Heart left ventricle (tissue), 16 donors: ENCODE measurements at places on chromosomes 6 and 20. TPM values are rescaled to one million over a fixed set of nuclear protein-coding genes. Genes with fewer than 3 reads are reported as not detected.

DNA sequence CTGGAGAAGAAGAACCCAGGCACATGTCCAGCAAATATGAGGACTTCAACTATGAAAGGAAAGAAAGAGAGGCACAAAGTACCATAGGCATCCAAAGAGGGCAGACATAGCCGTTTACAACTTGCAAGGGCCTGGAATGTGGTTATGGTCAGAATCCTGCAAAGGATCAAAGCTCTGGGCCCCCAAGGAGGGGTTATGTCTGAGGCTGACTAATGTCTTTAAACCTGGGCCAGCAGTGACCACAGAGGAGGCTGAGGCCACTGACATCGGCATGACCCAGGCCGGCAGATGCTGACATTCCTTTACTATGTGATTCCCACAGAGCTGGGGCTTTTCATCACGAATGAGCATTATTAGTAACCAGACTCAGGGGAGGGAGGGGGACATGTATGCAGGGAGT is 861.1 kb downstream of the DHX35 start:
- H3K36me3 ChIP-seq, result no peaks in the 10 kb centered on the region
- no peaks in the 10 kb centered on the region for H3K27me3 ChIP-seq
- H3K4me3 ChIP-seq, result no peak overlapping the region
- no peak overlapping the region for H3K27ac ChIP-seq

- DNase-seq, result no peak
- H3K4me1 ChIP-seq, result no peaks in the 10 kb centered on the region
- no peaks in the 10 kb centered on the region for H3K27me3 ChIP-seq
- no peaks in the 10 kb centered on the region for H3K36me3 ChIP-seq
These were observed 252.2 kb upstream of the HSF2 start for GRCh38 chr6:122147291-122147690.

DNA sequence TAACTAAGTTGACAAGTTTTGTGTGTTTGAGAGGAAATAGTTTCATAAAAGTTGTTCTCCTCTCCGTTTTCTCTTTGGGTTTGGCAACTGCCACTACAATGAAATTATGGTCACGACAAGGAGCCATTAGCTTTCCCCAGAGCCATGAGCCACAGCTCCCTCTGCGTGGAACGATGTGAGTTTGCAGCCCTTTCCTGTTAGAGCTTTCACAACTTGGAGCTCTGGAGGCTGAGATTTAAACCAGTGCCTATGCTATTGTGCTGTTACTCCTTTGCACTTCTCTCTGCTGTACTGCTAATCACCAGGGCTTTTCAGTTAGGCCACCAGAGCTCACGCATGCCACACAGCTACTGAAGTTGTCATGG is 29.3 kb upstream of the TXNDC5 start:
- no peak overlapping the region for H3K27ac ChIP-seq
- no peaks in the 10 kb centered on the region for H3K27me3 ChIP-seq
- no peaks in the 10 kb centered on the region for H3K36me3 ChIP-seq
- no peak for DNase-seq
- peak overlapping the region; percentile 1 for H3K4me3 ChIP-seq

DNA sequence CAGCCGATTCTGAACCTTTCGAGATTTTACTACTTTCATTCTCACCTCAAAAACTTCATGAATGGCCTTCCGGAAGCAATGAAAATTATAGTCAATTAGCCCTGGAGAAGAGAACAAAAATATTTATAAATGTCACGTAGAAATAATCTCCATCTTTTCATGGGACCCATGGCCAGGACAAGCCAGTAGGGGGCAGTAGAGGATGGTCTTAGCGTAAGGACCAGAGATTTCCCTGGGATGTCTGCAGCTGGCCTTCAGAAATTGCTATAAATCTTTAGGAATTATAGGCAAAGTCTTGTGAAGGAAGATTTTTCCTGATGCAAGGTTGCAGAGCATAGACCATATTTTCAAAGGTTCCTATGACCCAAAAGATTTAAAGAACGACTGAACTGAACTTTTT is 15.6 kb upstream of the UBE2J1 start:
- no peak overlapping the region for H3K4me3 ChIP-seq
- H3K27ac ChIP-seq, result no peak overlapping the region
- no peaks in the 10 kb centered on the region for H3K27me3 ChIP-seq
- peaks cover 30% of the 10 kb centered on the region for H3K4me1 ChIP-seq

PLN gene
- total RNA-seq, result 1,923 TPM

OLIG3 gene
- total RNA-seq, result not detected

RAB5IF gene
- 72.9 TPM for total RNA-seq

DNA sequence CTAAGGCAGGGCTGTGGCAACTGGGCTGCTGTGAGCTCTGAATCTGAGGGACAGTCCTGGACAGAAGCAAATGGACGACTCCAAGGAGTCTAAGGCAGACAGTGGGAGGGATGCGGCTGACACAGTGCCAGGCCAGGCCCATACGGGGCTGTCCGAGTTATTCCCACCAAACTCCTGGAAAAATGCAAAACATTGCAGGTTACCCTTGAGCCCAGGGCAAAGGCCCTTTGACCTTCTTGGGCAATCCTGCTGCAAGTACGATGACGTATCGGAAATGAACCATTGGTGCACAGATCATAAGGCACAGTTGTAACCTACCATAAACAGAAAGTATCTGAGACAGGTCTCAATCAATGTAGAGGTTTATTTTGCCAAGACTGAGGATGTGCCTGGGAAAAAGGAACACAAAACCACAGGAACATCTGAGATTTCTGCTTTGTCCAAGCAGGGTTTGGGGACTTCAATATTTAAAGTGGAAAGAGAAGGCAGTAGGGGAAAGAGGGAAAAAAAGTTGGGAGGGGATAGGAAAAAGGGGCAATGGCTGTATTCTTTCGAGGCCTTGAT is 118.9 kb downstream of the DACT2 start:
- no peak overlapping the region for H3K4me3 ChIP-seq
- no peak overlapping the region for H3K27ac ChIP-seq
- no peaks in the 10 kb centered on the region for H3K4me1 ChIP-seq
- H3K36me3 ChIP-seq, result no peaks in the 10 kb centered on the region
- H3K27me3 ChIP-seq, result peaks cover 8% of the 10 kb centered on the region

DNA sequence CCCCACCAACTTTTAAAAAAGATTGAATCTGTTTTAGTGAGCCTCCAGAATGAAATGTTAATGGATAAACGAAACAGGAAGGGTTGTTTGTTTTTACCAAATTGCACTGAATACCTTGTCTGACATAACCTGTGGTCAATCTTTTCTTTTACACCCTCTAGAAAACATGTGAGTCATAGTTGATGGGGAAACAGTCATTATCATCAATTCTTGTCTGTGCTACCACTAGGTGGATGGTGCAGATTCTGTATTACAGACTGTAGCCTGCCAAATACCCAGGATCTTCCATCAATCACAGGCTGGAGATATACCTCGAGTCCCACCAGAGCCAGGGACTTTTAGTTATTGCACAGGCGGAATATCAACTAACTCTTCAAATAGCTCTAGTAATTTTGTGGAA is 29.5 kb upstream of the PKIB start:
- DNase-seq, result no peak
- no peaks in the 10 kb centered on the region for H3K4me1 ChIP-seq
- H3K27ac ChIP-seq, result no peak overlapping the region
- no peaks in the 10 kb centered on the region for H3K27me3 ChIP-seq
- H3K4me3 ChIP-seq, result no peak overlapping the region

GRCh38 chr6:14861491-14861943 is 384.4 kb upstream of the JARID2 start:
- no peaks in the 10 kb centered on the region for H3K27me3 ChIP-seq
- DNase-seq, result no peak
- H3K4me3 ChIP-seq, result no peak overlapping the region

- no peak overlapping the region for H3K4me3 ChIP-seq
- no peaks in the 10 kb centered on the region for H3K27me3 ChIP-seq
- H3K27ac ChIP-seq, result no peak overlapping the region
- peaks cover 12% of the 10 kb centered on the region for H3K4me1 ChIP-seq
These were observed 58.6 kb downstream of the CPNE5 start for GRCh38 chr6:36780442-36781177.

DNA sequence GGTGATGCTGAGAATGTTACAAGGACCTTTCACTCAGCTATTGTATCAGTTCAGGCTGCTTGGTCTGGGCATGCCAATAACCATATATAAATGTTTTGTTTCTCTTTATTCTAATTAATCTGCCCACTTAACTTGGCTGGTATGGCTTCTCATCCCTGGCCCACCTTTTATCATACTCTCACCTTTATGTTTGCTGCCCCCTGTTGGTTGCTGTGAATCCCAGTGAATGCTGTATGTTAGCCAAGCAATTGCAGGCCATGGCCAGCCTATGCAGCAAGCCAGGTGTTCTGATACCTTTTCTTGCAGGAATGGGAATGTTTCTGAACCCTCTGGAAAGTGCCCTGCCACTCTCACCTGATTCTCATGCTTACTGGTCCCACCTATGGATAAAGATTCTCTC is 54.6 kb downstream of the PCSK2 start:
- no peak for DNase-seq
- no peak overlapping the region for H3K4me3 ChIP-seq
- no peak overlapping the region for H3K27ac ChIP-seq
- H3K27me3 ChIP-seq, result no peaks in the 10 kb centered on the region
- H3K36me3 ChIP-seq, result no peaks in the 10 kb centered on the region
- no peaks in the 10 kb centered on the region for H3K4me1 ChIP-seq

DNA sequence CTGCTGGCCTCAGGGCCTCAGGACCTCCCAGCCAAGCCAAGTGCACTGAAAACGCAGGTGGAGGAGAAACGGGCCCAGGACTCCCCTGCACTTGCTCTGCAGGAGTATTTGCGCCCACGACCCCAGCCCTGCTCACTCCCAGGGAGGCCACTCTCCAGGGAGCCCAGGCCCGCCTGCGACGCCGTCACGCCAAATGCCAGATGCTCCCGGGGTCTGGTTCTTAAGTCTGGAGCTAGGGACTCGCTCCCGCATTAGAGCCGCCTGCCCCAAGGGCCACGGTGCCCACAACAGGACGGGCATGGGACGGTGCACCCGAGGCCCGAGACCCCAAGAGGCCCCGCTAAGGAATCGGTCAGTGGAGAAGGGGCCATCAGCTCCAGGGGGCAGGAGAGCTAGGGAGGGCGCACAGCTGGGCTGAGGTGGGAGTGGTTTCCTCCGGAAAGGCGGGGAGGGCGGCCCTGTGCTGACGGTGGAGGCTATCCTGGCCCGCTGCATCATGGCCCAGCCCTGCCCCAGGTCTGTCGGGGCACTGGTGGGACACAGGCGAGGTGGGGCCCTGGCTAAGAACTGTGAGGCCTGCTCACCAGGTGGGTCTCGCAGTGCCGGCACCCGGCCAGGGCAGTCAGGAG is 44.1 kb upstream of the CHRNA4 start:
- H3K36me3 ChIP-seq, result no peaks in the 10 kb centered on the region
- H3K4me1 ChIP-seq, result no peaks in the 10 kb centered on the region

DNA sequence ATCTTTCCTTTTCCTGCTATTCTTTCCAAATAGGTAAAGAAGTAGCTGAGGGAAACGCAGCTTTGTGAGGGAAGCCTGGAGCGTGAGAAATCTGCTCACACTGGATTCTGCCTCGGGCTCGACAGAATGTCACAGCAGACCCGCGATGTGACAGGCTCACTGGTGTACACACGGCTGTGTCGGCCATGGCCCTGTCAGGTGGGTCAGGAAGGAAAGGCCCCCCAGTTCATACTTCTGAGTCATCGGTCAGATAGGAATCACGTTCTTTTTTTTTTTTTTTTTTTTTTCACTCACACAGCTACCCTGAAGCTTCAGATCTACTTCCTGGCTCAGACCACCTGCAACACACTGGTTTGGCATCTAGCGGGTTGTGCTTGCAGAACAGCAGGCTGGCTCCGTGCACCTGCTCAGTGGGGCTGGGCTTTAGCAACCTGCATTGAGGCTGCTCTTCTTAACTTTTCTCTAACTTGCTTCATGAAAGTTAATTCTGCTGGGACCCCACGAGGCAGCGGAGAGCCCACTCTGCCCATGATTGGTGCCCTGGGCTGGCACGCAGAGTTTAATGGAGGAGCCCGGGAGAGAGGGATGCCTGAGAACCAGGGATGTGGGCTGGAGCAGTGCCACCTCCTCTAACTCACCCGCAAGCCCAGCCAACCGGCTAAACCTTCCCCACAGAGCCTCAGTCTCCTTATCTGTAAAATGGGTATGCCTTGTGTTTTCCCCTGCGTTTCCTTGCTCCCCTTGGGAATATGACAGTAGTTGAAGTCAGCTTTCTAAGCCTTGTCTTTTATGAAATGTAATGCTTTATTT is 61.5 kb upstream of the FNDC1 start:
- DNase-seq, result no peak
- no peaks in the 10 kb centered on the region for H3K36me3 ChIP-seq
- no peaks in the 10 kb centered on the region for H3K27me3 ChIP-seq
- H3K27ac ChIP-seq, result no peak overlapping the region
- H3K4me3 ChIP-seq, result no peak overlapping the region

- peaks cover 55% of the 10 kb centered on the region for H3K36me3 ChIP-seq
- no peak for DNase-seq
- no peak overlapping the region for H3K27ac ChIP-seq
- H3K4me3 ChIP-seq, result no peak overlapping the region
These were observed 34.8 kb downstream of the TOP1 start for GRCh38 chr20:41063442-41063841.

DNA sequence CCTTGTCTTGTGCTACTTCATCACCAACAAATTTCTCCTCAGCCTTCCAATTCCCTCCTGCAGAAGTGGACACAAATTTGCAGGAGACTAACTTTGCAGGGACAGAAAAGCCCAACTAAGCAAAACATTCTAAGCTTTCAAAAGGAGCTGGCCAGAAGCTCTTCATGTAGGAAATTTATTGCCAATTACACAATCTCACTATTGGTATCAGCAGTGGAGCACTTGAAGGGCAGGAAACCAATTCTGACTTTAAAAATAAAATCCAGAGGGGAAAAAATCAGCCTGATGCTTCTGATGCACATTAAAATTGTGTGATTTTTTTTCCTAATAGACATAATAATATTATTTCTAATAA is 193.3 kb downstream of the LY86 start:
- peaks cover 15% of the 10 kb centered on the region for H3K4me1 ChIP-seq
- no peak for DNase-seq
- no peaks in the 10 kb centered on the region for H3K36me3 ChIP-seq
- no peak overlapping the region for H3K27ac ChIP-seq
- no peaks in the 10 kb centered on the region for H3K27me3 ChIP-seq
- H3K4me3 ChIP-seq, result no peak overlapping the region

- no peak overlapping the region for H3K27ac ChIP-seq
- H3K36me3 ChIP-seq, result peaks cover 85% of the 10 kb centered on the region
- H3K4me1 ChIP-seq, result no peaks in the 10 kb centered on the region
- H3K4me3 ChIP-seq, result no peak overlapping the region
These were observed 58.9 kb downstream of the MYH7B start for GRCh38 chr20:35014537-35014936.

- DNase-seq, result no peak
- no peaks in the 10 kb centered on the region for H3K4me1 ChIP-seq
- H3K4me3 ChIP-seq, result no peak overlapping the region
- no peaks in the 10 kb centered on the region for H3K36me3 ChIP-seq
- no peaks in the 10 kb centered on the region for H3K27me3 ChIP-seq
- H3K27ac ChIP-seq, result peak overlapping the region; percentile 5
These were observed 66.4 kb upstream of the PRL start for GRCh38 chr6:22363166-22363713.

FHL5 gene
- 17.9 TPM for total RNA-seq

CTCFL gene
- total RNA-seq, result not detected

- DNase-seq, result no peak
- peaks cover 3% of the 10 kb centered on the region for H3K4me1 ChIP-seq
- no peak overlapping the region for H3K4me3 ChIP-seq
- H3K36me3 ChIP-seq, result no peaks in the 10 kb centered on the region
- no peaks in the 10 kb centered on the region for H3K27me3 ChIP-seq
These were observed 58.7 kb downstream of the SNX5 start for GRCh38 chr20:17909869-17910321.

ZNF217 gene
- total RNA-seq, result 22.2 TPM
